ENCODE measurements at places on chromosomes 5 and 9.

DNA sequence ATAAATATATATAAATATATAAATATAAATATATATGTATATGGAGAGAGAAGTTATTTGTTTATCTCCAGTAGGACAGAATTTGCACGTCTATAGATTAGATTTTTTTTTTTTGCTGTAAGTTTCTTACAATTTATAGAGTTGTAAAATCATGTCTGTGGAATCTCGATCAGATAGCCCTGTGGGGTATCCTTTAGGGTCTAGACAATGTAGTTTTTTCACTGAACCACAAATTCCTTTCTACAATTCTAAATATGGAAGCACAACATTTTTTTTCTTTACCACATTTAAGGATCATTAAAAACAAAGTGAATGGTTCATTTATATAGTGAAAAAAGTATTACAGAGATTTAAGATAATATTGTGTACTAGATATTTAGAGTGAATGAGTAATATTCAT, 384.2 kb upstream of the ZNF608 start:
- DNase-seq, result no peak

- DNase-seq, result no peak
Observed at GRCh38 chr9:132404228-132404881, 2.3 kb downstream of the TTF1 start.

GRCh38 chr5:108531367-108532128, 149.7 kb upstream of the FBXL17 start:
- DNase-seq, result peak; percentile 32

GRCh38 chr5:66849803-66850202, 253.6 kb downstream of the MAST4 start:
- peak; percentile 36 for DNase-seq

- DNase-seq, result peak; percentile 45
Observed at GRCh38 chr9:117073539-117074341, 341.1 kb downstream of the ASTN2 start.

DNA sequence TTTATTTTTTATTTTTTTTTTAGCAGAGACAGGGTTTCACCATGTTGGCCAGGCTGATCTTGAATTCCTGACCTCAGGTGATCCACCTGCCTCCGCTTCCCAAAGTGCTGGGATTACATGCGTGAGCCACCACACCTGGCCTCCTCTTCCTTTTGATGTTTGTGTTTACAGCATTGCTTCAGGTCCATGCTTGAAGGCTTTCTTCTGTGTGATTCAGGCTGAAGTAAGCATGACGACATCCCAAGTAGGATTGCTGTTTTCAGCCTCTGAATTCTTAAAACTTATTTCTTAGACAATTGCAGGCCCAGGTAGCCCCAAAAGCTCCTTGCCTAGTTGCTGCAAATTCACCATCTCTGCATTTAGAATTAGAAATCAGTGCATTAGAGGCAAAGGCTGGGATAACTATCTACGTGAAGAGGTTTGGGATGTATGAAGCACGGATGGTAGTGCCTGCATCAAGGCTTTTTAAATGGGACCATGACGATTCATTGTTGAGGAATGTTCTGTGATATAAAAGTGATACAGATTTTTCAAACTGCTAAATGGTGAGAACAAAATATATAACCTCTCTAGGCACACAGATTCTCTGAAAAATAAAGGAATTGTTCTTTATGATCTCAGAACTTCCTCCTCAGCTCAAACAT, 3.0 kb upstream of the ETF1 start:
- DNase-seq, result peak; percentile 31

DNA sequence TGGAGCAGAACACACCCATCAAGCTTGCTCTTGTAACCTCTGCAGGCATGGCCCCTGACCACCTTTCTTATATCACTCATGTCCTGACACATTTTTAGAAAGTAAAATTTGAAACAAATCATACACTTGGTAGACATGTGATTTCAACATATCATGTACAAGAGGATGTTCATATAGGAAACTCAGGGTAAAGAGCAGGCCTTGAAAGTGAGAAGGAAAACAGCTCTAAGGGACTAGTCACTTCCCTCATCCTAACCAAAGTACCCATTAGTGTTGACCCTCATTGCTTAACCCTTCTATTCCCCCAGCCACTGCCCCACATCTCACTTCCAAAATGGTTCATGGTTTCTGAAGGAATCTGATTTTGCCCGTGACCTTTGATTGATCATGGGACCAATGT, 492.4 kb upstream of the KLF4 start:
- DNase-seq, result no peak

GRCh38 chr5:175668006-175668405, 10.1 kb downstream of the HRH2 start:
- DNase-seq, result no peak

GRCh38 chr9:2208991-2209390, 193.8 kb downstream of the SMARCA2 start:
- DNase-seq, result no peak

- DNase-seq, result no peak
Observed at GRCh38 chr5:54113060-54113459, 197.3 kb downstream of the ARL15 start.

GRCh38 chr5:148844433-148845280, 18.2 kb downstream of the ADRB2 start:
- DNase-seq, result no peak

GRCh38 chr9:126688617-126689016, 74.9 kb downstream of the LMX1B start:
- DNase-seq, result no peak

- DNase-seq, result peak; percentile 89
Observed at GRCh38 chr5:172766287-172767108, 4.5 kb downstream of the DUSP1 start.

GRCh38 chr5:43140286-43140685, 19.6 kb downstream of the ZNF131 start:
- no peak for DNase-seq

DNA sequence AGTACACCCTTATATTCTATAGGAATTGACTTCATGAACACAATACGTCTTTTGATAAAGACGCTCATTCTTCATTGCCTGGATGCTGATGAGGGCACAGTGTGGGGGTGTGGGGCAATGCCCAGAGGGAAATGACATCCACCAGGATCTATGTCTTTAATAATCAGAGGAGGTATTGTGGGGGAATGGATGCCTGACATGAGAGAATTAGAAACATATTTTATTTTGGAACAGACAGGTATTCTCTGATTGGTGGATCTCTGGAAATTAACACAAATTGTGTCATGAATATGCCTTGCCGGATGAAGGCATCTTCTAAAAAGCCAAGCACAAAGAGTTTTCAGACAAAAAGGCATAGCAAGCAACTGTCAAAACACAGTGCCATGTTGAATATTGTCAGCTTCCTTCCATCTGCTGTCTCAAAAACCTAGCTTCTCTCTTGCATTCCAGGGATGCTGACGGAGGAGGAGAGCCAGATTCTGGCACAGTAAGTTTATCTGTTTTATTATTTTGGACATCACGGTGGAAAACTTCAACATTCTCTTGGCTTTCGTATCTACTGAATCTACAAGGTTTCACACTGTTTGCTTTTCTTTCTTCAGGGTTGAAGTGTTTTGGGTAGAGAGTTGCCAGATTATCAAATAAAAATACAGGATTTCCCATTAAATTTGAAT, 3.9 kb upstream of the C5orf58 start:
- DNase-seq, result no peak

DNA sequence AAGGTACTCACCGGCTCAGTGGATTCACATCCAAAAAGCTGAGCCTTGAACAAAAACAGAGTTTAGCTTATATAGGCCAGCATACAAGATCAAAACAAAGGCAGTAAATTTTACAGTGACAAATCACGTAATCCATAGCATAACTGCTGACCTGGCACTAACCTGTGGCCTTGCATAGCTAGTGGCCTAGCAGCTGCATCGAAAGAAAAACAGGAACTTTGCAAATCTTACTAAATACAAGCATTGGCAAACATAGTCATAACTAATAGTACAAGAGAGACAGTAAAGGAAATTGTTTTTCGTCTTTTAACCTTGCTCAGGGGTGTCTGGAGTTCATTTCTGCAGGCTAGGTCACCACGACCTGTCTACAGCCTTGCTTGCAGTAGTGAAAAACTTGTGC, 4.8 kb downstream of the HSDL2 start:
- no peak for DNase-seq

DNA sequence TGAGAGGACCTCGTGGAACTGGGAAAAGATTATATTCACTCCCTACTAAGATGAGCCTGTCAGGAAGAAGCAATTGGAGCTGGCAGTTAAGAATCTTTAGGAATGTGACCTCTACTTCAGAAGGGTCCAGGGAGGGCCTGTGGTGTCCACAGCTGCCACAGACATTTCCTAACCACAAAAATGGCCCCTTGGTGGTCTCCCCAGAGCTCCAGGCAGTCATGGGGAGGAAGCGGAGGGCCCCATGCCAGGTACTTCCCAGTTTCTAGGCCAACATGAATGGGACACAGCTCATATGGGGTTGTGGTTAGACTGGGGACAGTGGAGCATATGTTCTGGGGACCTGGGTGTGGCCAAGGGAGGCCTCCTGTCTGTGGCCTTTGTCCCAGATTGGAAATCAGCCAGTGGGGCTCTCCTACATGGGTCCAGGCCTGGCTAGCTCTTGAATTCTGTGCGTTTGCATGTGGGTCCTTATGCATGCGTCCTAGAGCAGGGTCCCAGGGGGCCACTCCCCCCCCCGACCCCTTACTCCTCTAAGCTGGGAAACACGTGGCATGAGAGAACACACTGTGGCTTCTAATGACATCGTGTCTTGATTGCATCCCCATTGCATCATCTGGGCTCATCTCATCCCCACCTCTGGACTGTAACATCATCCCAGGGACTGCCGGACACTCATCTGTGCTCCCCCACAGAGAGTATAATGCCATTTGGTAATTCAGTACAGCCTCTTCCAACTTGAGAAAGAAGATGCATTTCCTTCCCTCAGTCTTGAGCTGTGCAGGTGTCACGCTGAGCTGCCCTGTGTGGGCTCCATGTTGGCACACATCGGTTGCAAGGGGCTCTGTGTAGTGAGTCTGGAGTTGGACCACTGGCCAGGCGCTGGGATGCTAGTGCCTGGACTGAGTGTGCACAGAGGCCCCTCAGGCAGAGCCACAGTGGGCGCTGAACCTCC, 31.3 kb downstream of the IRF1 start:
- DNase-seq, result peak; percentile 88

- no peak for DNase-seq
Observed at GRCh38 chr5:164475339-164475977, 970.0 kb downstream of the MAT2B start.

DNA sequence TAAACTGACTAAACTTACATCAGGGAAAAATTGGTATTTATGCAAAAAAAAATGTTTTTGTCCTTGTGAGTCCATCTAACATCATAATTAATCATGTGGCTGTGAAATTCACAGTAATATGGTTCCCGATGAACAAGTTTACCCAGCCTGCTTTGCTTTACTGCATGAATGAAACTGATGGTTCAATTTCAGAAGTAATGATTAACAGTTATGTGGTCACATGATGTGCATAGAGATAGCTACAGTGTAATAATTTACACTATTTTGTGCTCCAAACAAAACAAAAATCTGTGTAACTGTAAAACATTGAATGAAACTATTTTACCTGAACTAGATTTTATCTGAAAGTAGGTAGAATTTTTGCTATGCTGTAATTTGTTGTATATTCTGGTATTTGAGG, 16.6 kb upstream of the SRP19 start:
- no peak for DNase-seq

GRCh38 chr5:33468775-33469435, 28.1 kb downstream of the TARS1 start:
- no peak for DNase-seq

DNA sequence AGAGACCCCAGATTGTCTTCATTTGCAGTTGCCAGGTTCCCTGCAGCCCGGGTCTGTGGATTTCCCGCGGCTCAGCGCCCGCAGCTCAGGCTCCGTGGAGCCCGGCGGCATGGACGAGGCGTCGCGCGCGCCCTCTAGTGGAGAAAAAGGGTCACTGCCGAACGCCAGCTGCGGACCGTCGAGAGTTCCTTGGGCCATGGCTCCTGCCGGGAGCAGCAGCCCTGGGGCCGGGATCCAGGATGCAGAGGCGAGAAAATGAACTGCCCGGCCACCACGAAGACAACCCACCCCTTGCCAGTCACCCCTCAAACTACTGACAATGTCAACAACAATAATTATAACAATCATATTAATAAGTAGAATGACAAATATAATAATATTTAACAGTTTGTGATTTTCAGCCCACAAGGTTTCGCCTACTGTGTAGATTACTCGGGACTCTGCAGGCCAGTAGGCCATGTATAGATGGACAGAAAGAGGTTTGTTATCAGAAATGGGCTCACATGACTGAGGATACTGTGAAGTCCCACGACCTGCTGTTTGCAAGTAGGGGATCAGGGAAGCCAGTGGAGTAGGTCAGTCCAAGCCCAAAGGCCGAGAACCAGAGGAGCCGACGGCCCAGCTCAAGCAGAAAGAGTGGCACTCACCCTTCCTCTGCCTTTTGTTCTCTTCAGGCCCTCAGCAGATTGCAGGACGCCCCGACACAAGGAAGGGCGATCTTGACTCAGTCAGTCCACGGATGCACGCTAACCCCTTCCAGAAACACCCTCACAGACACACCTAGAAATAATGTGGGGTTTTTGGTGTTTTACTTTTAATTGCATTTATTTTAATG, 43.1 kb downstream of the BOD1 start:
- peak; percentile 71 for DNase-seq

GRCh38 chr5:93746406-93747056, 5.1 kb upstream of the POU5F2 start:
- DNase-seq, result peak; percentile 59

DNA sequence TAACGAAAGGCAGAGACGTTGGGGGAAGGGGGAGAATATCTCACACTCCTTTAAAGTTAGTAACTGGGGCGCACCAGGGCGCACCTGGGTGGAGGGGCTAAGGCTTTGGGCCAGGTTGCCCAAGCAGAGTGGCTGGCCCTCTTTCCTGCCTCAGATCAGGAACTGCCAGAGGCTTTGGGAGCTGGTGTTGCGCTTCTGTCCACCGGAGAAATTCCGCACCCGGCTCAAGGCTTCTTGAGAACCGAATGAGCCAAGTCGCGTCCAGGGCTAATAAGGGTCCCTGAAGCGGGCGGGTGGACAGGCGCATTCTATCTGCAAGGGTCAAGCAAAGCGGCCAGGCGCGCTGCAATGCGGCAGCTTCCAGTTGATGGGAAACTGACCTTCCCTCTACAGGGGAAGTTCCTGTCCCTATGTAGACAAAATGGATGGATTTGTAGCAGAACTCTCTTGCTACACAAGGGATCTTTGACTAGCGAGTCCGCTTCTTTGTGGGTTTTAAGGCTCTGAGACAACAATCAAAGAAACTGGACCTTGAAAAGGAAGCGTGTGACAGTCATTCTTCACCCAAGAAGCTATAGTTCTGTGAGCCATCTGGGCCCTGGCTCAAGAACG, 5.5 kb downstream of the PAX5 start:
- no peak for DNase-seq

DNA sequence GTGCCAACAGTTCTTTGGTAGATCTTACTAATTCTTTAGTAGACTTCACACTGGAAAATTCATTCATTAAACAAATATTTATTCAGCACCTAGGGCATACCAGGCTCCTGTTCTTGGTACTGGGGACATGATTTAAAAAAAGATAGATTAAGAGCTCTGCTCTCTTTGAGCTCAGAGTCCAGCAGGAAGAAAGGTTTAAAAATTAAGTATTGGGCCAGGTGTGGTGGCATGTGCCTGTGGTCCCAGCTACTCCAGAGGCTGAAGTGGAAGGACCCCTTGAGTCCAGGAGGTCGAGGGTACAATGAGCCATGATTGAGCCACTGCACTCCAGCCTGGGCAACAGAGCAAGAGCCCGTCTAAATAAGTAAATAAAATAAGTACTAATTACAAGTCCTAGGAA, 41.4 kb downstream of the ENC1 start:
- DNase-seq, result no peak

- no peak for DNase-seq
Observed at GRCh38 chr5:140964356-140964755, 1.9 kb upstream of the PCDHAC2 start.

GRCh38 chr9:128405780-128406171, 14.9 kb upstream of the CERCAM start:
- no peak for DNase-seq

Data from EH (cell line).